Left ventricle myocardium inferior (tissue), 1 donor: ENCODE measurements at places on chromosomes 3 and 15. TPM values are rescaled to one million over a fixed set of nuclear protein-coding genes. Genes with fewer than 3 reads are reported as not detected.

- H3K27me3 ChIP-seq, result no peaks in the 10 kb centered on the region
- no peak overlapping the region for H3K4me3 ChIP-seq
- H3K36me3 ChIP-seq, result no peaks in the 10 kb centered on the region
These were observed 10.0 kb upstream of the SMCO1 start for GRCh38 chr3:196525141-196525540.

The CRTAP gene
- 95.1 TPM for total RNA-seq

DNA sequence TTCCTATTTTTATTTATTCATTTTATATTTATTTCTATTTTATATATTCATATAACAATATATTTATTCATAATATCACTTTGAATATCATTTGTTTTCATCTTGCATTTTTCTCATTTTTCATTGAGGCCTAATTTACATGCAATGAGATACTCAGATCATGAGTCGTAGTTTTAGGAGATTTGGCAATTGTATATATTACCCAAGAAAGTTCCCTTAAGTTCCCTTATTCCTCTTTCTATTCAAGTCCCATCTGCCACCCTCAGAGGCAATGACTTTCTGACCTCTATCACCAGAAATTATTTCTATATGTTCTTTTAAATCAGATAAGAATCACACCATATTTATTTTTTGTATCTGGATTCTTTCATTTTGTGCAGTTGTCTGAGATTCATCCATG, 329.1 kb upstream of the TPRG1 start:
- no peak overlapping the region for H3K4me3 ChIP-seq
- no peaks in the 10 kb centered on the region for H3K36me3 ChIP-seq
- H3K27me3 ChIP-seq, result no peaks in the 10 kb centered on the region
- no peak overlapping the region for H3K27ac ChIP-seq
- H3K4me1 ChIP-seq, result peaks cover 16% of the 10 kb centered on the region
- DNase-seq, result no peak

DNA sequence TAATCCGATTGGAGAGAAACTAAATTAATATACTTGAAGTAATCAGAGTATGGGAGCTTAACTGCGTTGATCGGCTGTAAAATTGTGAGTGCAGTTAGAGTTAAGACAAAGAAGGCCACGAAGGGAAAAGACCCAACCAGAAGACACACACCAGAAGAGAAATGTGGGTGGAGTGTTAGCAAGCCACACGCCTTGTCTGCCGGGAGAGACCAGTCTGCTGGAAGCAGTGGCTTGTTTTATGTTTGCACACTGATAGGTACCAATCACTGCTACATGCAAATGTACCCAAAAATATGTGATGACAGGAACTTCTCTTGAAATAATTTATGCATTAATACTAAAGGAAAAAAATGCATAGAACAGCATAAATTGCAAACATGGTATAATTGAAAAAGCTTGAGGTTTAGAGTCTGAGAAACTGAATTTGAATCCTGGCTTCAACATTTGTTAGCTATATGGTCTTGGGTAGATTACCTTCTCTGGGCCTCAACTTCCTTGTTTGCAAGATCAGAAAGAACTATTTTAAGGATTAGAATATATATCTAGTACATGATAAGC, 23.1 kb downstream of the EEFSEC start:
- peaks cover 80% of the 10 kb centered on the region for H3K4me1 ChIP-seq
- H3K4me3 ChIP-seq, result no peak overlapping the region

The IL17RE gene
- total RNA-seq, result 0.58 TPM

DNA sequence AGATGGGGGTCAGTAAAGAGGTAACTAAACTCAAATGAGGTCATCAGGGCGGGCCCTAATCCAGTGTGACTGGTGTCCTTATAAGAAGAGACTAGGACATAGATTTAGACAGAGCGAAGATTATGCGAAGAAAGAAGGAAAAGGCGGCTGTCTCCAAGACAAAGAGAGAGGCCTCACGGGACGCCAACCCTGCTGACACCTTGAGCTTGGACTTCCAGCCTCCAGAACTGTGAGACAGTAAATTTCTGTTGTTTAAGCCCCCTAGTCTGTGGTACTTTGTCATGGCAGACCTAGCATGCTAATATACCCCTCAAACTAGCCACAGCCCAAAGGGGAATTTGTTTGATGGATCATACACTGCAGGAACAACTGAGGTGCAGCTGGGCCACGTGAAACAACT, 183.0 kb downstream of the ABHD5 start:
- H3K4me1 ChIP-seq, result no peaks in the 10 kb centered on the region
- H3K36me3 ChIP-seq, result no peaks in the 10 kb centered on the region
- H3K4me3 ChIP-seq, result no peak overlapping the region

- H3K27me3 ChIP-seq, result peaks cover 74% of the 10 kb centered on the region
These were observed 195.6 kb downstream of the RPLP1 start for GRCh38 chr15:69648212-69648611.

GRCh38 chr15:41334293-41335120, 1.8 kb downstream of the NUSAP1 start:
- H3K27ac ChIP-seq, result no peak overlapping the region
- H3K4me1 ChIP-seq, result peaks cover 21% of the 10 kb centered on the region
- DNase-seq, result no peak
- H3K4me3 ChIP-seq, result no peak overlapping the region

The GPD1L gene
- total RNA-seq, result 437 TPM

DNA sequence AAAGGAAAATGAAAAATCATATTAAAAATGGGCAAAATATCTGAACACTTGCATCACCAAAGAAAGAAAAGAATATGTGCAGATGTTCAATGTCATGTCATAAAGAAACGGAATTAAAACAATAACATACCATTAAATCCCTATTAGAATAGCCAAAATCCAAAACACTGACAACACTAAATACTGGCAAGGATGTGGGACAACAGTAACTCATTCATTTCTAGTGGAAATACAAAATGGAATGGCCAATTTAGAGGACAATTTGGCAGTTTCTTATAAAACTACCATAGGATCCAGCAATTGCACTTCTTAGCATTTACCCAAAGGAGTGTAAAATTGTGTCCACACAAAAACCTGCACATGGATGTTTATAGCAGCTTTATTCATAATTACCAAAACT, 542.5 kb upstream of the UBE2E2 start:
- no peaks in the 10 kb centered on the region for H3K36me3 ChIP-seq
- no peak for DNase-seq
- no peak overlapping the region for H3K4me3 ChIP-seq
- H3K4me1 ChIP-seq, result no peaks in the 10 kb centered on the region
- no peak overlapping the region for H3K27ac ChIP-seq

GRCh38 chr3:5058471-5058951, 63.6 kb upstream of the ARL8B start:
- H3K27ac ChIP-seq, result no peak overlapping the region
- H3K4me1 ChIP-seq, result peaks cover 19% of the 10 kb centered on the region
- no peaks in the 10 kb centered on the region for H3K36me3 ChIP-seq
- no peak for DNase-seq

DNA sequence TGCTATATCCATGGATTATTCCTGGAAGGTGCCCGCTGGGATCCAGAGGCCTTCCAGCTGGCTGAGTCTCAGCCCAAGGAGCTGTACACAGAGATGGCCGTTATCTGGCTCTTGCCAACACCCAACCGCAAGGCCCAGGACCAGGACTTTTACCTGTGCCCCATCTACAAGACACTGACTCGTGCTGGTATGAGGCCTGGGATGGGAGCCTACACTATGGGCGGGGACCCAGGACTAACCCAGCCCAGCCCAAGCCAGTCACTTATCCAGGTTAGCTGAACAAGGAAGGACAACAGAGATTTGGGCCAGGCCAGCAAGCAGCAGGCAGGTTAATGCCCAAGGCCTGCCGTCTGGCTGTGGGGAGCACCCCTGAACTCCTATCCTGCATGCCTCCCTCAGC, 45.3 kb downstream of the SEMA3G start:
- peak; percentile 7 for DNase-seq
- H3K4me3 ChIP-seq, result no peak overlapping the region
- H3K27ac ChIP-seq, result peak overlapping the region; percentile 1
- H3K27me3 ChIP-seq, result no peaks in the 10 kb centered on the region
- H3K36me3 ChIP-seq, result peaks cover 40% of the 10 kb centered on the region

GRCh38 chr15:63945007-63945788, 101.1 kb downstream of the DAPK2 start:
- peaks cover 32% of the 10 kb centered on the region for H3K4me1 ChIP-seq
- peak overlapping the region; percentile 54 for H3K27ac ChIP-seq
- no peaks in the 10 kb centered on the region for H3K27me3 ChIP-seq
- H3K4me3 ChIP-seq, result no peak overlapping the region
- peak; percentile 72 for DNase-seq

DNA sequence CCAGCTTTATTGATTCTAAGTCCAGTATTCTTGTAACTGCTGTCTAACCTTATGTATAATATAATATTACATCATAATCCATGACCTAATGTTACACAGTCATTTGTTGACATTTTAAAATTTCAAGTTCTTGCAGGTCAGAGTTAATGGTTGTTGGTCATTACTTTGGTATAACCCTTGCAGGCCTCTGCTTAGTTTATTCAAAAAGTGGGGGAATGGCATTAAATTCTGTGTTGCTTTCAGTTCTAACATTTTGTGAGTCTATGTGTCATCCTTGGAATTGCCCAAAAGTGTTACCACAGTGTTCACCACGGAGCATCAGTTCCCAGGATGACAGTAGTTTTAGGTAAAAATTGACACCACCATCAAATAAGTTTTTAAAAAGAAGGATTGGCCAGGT, 174.8 kb upstream of the BCL6 start:
- H3K4me3 ChIP-seq, result no peak overlapping the region
- no peaks in the 10 kb centered on the region for H3K27me3 ChIP-seq
- H3K36me3 ChIP-seq, result no peaks in the 10 kb centered on the region

DNA sequence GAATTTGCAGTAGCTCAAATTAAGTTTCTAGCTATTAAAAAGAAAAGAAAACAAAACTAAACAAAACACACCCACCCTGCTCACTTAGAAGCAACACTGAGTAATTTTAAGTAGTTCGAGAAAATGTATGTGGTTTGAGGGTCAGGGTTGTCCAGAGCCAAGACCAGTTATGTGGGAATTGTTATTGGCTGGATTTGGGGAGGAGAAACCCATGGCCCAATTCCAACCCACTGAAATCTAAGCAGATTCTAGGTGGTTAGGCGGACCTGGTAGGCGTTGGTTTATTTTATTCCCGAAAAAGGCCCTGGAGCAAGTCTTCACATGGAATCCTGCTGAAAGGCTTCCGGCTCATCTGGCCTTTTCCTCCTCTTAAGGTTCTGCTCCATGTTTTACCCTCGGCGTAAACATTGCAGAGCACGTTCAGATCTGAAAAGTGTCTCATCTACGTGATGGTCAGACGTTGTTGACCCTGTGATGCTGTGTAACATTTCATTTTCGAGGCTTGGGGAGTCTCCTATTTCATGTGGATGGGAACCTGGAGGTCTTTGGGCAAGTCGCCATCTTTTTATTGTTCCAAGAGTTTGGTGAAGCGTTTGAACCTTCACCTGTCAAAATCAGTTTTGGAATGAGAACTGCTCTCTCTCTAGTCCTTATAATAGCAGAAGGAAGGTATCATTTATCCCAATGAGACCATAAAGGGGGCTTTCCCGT, 64.0 kb downstream of the FLNB start:
- peaks cover 41% of the 10 kb centered on the region for H3K4me1 ChIP-seq
- H3K4me3 ChIP-seq, result no peak overlapping the region
- H3K36me3 ChIP-seq, result peaks cover 4% of the 10 kb centered on the region
- no peak overlapping the region for H3K27ac ChIP-seq
- no peaks in the 10 kb centered on the region for H3K27me3 ChIP-seq
- DNase-seq, result no peak

- no peak overlapping the region for H3K27ac ChIP-seq
- H3K4me3 ChIP-seq, result no peak overlapping the region
- no peaks in the 10 kb centered on the region for H3K27me3 ChIP-seq
These were observed 88.8 kb upstream of the RARB start for GRCh38 chr3:25339225-25339624.

DNA sequence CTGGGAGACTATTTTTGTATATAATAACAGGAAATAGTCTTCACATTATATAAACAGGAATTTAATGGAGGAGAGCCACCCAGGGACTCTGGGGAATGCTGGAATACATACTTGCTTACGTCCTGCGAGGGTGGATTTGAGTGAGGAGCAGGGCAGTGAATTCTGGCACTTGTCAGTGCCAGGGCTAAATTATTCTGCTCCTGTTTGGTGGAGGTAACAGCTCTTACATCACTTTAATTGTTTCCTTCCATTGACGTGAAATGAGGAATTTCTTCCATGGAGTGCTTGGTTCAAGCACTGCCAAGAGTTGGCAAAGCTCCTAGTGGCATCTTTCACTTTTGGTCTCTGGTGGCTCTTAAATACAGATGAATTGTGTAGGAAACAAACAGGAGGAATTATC, 94.1 kb upstream of the GOLGA8J start:
- H3K36me3 ChIP-seq, result no peaks in the 10 kb centered on the region
- DNase-seq, result no peak
- H3K4me3 ChIP-seq, result no peak overlapping the region
